Renal cortical epithelial cell (primary cell): ENCODE measurements at places on chromosomes 13 and 19. TPM values are rescaled to one million over a fixed set of nuclear protein-coding genes. Genes with fewer than 3 reads are reported as not detected.

The RUBCNL gene
- 0.10 and 0.52 TPM in 2 replicates for total RNA-seq

The PRR36 gene
- 0.17 and 0.35 TPM in 2 replicates for total RNA-seq

The VSTM2B gene
- total RNA-seq, result not detected in 2 replicates

The MUC16 gene
- 0.45 and 1.0 TPM in 2 replicates for total RNA-seq

The GIPC3 gene
- not detected in 2 replicates for total RNA-seq

The ZNF850 gene
- total RNA-seq, result 3.1 and 3.9 TPM in 2 replicates

The PSG1 gene
- 0.35 and 0.70 TPM in 2 replicates for total RNA-seq

The ZNF653 gene
- total RNA-seq, result 3.8 and 7.1 TPM in 2 replicates

The PPP5C gene
- 36.6 and 64.9 TPM in 2 replicates for total RNA-seq

The TEKTIP1 gene
- not detected in 2 replicates for total RNA-seq

The PCSK4 gene
- total RNA-seq, result 1.6 and 4.9 TPM in 2 replicates

GRCh38 chr13:114122127-114122511 is 10.3 kb downstream of the RASA3 start:
- DNase-seq, result no peak

GRCh38 chr13:67632590-67632989 is 402.5 kb upstream of the PCDH9 start:
- no peak for DNase-seq

DNA sequence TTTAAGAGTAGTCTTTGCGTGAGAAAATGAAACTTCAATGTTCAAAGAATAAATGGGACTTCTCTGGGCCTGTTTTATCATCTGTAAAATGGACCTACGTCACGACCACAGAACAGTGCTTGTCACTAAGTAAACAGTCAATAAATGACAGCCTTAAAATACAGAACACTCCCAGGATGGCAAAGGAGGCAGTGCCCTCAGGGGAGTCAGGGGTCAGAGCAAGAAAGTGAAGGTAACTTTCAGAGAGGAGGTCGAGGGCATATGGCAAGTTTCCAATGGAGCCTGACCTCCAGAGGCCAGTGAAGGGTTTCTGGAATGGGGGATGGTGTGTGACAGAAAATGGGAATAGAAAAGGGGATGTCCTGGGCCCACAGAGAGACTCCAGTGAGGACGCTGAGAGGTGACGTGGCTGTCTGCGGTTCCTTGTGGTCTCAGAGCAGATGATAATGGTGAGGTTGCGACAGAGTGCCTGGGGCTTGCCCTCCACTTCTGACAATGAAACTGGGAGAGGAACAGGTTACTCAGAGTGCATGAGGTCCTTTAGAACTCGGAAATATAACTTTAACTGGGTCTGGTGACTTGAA is 91.8 kb downstream of the UBL3 start:
- DNase-seq, result no peak

GRCh38 chr13:41107584-41108014 is 25.0 kb downstream of the KBTBD6 start:
- DNase-seq, result no peak

- no peak for DNase-seq
Measured at GRCh38 chr19:41031916-41032315, 40.8 kb downstream of the CYP2B6 start.

DNA sequence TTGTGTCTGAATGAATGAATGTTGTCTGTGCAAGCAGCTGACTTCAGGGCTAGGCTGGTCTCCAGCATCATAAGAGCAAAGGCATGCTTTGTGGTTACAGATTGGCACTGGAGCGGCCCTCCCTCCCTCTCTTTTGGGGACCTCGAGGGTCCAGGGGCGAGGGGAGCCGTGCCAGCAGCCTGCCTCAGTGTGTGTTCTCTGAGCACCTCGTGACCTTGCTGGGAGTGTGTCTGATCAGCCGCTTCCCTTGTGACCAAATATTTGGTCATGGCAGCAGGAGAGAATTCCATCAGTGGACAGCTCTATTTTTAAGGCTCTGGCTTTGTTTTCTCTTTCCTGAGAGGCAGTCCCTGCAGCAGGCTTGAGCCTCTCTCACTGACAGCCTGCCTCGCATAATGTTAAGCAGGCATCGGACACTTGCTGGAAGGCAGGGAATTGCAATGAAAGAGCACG is 329.7 kb downstream of the UQCRFS1 start:
- DNase-seq, result peak; percentile 20

DNA sequence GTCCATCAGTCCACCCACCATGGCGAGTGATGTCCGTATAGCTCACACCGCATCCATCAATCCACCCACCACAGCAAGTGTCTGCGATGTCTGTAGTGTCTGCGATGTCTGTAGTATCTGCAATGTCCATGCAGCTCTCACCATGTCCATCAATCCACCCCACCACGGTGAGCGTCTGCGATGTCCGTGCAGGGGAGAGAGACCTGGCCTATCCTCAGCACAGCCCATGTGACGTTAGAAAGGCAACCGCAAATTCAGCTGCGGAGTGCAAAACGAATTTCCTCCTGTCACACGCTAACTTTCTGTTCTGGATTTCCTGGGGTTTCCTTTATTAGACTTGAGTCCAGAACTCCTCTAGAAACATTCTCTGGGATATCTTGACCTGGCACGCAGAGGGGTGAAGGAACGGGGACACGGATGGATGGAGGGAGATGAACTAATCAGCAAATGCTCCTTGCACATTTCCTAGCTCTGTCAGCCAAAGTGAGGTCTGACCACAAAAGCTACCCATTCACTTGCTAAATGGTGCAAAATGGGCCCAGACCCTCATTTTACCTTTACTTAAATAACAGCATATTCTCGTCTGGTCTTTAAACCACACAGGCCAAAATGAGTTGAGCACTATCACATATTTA is 18.3 kb downstream of the RASA3 start:
- peak; percentile 33 for DNase-seq

DNA sequence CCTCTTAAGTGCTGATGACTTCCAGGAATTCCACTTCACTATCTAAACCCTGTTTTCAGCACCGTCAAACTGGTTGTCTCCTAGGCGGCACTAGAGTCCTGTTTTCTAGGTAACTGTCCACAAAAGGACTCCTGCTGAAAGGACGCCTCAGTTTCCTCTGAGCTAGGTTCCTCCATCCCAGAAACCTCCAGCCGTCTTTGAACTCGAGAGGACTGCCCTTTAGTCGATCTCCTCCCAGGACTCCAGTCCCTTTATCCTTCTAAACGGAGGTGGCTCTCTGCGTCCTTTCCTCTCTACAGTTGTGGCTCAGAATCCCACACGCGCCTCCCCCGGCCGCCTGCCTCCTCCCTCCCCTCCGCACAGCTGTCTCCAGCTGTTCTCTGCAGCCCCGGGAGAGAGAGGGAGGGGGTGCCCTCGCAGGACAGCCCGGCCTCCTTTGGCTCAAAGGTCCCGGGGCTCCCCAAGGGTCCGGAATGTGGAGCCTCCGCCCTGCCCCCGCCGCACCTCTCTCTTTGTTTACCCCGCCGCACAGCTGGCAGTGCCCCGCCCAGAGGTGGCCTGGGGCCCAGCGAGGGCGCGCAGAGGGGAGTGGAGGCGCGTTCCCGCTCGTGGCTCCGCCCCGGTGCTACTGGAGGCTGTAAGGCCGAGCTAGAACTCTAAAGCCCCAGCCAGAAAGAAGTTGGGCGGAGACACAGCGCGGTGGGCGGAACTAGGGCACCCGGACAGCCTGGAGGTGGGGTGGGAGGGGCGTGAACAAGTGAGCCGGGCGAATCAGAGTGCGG is 2.4 kb downstream of the LTBP4 start:
- DNase-seq, result peak; percentile 94

GRCh38 chr13:25876247-25876646 is 175.6 kb downstream of the SHISA2 start:
- DNase-seq, result no peak

GRCh38 chr19:37988758-37989635 is 82.0 kb downstream of the SIPA1L3 start:
- no peak for DNase-seq

DNA sequence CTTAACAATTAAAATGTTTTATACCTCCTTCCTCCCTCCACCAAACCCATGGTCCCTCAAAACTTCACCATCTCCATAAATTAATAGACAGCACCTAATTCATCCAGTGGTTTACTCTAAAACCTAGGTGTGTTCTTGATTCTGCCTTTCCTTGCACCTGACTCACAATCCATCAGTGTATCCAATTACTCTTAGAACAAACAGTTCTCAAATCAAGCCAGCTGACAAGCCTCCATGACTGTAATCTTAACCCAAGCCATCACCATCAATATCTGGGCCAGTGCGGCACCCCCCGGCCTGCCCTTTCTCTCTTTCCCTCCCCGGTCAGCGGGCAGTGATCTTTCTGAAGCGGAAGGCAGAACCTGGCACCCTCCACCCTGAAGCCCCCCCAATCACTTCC is 75.6 kb downstream of the TNFRSF19 start:
- no peak for DNase-seq

- DNase-seq, result no peak
Measured at GRCh38 chr19:45591004-45591637, 6.5 kb upstream of the OPA3 start.

GRCh38 chr19:18153556-18154134 is 682 bp downstream of the PIK3R2 start:
- no peak for DNase-seq

DNA sequence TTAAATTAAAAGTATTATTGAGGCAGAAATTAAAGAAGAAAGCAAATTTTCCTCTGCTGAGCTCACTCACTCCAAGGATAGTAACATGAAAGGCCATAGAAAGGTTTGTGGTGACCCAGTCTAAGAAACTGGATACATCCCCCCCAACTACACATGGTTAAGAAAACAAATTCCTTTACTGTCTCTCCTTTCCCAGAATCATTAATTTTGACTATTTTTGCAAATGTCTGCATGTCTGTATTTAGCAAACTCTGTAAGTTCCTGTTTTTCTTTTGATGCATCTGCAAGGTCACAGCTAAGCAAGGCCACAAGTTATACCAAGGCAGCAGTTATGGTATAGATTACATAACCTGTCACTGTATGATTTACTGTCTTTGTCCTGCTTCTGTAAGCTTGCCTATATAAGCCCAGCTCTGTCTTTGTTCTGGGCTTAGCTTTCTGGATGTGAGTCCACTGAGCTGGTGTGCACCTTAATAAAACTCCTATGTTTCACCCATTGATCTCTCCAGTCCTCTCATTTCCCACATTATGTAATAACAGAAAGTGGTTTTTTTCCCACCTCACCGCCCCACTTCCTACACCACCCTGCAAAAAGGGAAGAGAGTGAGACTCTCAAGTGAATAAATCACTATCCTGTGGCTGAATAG is 8.5 kb upstream of the ZNF83 start:
- DNase-seq, result no peak

DNA sequence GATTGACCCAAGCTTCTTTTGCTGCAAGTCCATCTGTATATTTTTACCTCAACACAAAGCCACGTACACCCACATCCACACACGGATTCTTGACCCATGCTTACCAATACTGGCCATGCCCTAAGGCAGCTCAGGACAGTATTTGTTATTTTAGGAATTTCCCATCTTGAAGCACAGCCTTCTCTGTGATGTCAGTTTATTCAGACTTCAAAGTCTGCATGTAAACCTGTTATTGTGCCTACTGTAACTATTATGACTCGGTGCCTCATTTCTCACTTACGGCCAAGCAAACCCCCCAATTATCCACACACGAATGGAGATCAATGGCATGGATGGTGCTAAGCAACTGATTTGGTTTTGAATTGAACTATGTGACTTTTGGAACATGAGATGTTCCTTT is 17.5 kb downstream of the CLDN10 start:
- peak; percentile 38 for DNase-seq

- no peak for DNase-seq
Measured at GRCh38 chr19:40550951-40551350, 25.7 kb upstream of the SHKBP1 start.

- no peak for DNase-seq
Measured at GRCh38 chr19:43652546-43652874, 12.9 kb upstream of the CADM4 start.

DNA sequence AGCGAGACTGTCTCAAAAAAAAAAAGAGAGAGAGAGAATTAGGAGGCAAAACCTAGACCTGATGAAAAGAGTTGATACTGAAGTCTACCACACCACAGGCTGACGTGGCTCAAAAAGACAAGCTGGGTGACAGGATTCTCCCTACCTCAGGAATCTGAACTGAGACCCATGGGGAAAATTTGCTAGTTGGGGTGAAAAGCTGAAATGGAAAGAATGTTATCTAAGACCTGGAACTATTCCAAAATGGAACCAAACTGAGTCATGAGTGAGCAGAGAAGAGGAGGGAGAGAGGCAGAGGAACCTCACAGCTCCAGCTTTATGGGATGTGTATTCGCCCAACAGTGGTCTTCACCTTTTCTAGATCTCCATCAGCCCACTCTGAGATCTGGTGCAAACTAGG is 11.7 kb downstream of the SMG9 start:
- no peak for DNase-seq

DNA sequence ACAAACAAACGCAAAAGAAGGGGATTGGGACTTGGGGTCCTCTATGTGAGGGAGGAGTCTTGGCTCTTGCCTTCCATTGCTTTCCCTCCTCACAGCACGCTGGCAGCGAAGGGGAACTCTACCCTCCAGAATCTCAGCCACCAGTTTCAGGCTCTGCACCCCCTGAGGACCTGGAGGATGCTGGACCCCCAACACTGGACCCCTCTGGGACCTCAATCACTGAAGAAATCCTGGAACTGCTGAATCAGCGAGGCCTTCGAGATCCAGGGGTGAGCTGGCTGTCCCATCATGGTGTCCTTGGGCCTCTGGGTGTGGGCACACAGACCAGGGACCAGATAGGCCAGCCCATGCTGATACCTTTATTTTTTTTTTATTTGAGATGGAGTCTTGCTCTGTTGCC is 9.6 kb downstream of the PLEKHG2 start:
- DNase-seq, result no peak

DNA sequence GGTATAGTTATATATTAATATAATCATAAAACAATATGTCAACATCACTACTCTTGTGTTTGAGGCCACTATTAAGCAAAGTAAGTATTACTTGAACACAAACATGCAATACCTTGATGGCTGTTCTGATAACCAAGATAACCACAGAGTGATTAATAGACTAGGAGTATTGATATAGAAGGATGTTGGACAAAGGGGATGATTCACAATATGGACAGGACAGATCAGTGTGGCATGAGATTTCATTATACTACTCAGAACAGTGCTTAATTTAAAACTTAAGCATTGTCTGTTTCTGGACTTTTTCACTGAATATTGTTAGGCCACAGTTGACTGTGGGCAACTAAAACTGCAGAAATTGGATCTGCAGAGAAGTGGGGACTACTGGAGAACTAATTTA is 384.2 kb downstream of the SLITRK1 start:
- DNase-seq, result no peak

DNA sequence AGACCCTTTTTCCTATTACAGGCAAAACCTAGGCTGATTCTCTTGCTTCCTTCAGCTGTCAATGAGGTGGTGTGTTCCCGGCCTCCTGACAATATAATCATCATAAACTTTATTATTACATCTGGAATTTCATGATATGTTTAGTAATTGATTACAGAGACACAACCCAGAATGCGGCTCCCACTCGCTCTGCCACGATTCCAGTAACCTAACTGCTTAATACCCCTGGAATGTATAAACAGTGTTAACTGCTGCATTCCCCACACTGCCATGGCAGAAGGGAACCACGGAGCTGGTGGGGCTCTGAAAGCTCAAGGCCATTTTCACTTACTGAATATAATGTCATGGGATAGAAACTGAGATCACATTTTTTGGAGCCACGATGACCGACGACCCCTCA is 17.1 kb downstream of the TSHZ3 start:
- no peak for DNase-seq

- no peak for DNase-seq
Measured at GRCh38 chr19:7846155-7846646, 16.2 kb downstream of the EVI5L start.

GRCh38 chr19:54312436-54313377 is at the start of gene LILRA5:
LILRA5 (minus strand) TSS chr19:54313166; CDS start chr19:54313019, 147 bp downstream.
- no peak for DNase-seq

- DNase-seq, result no peak
Measured at GRCh38 chr19:14021474-14021873, 6.5 kb upstream of the RLN3 start.

GRCh38 chr19:14761607-14762006 is 16.8 kb downstream of the ADGRE2 start:
- no peak for DNase-seq
